Endodermal cell (in vitro differentiated cells): ENCODE measurements at places on chromosomes 5 and 9.

- DNase-seq: no peak
Measured at GRCh38 chr5:179727106-179727505, 5.5 kb upstream of the MAML1 start.

DNA sequence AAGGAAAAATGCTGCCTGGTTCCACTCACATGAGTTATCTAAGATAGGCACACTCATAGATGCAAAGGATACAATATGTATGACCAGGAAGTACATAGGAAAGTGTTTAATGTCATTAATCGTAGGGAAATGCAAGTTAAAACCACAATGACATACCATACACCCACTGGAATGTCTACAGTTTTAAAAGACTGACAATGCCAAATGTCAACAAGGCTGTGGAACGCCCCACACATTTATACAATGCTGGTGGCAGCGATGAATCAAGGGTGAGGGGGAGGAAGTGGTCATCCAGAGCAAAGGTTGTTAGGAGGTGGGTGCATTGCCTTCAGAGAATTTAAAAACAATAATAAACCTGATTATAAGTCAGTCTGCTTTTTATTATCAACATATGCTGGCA lies 437.8 kb downstream of the ARHGEF28 start:
- no peak for DNase-seq

DNA sequence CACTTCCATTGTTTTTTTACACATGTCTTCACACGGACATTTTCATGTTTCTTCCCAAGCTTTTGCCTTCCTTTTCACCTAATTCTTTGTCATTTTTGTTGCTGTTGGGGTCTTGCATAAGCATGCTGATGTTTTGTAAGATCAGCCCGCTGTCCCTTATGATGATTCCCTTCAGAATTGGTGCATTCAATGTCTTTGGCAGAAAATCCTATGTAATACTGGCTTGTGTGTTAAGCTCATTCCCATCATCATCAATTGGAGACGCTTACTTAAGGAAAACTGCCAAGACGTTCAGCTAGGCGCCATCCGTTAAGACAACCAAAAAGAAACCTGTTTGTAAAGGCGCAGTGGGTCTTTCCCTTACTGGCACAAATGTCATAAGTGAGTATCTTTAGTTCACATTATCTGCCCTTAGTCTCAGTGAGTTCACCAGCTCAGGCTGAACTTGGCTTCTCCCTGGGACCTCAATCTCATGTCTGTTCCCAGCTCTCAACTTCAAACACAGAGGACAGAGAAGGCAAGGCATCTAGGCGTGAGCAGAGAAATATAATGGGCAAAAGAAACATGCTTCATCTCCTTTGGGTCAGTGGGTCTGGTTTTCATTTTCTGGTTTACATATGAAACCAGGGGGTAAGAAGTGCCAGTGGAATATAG lies 97.9 kb downstream of the EFNA5 start:
- no peak for DNase-seq

DNA sequence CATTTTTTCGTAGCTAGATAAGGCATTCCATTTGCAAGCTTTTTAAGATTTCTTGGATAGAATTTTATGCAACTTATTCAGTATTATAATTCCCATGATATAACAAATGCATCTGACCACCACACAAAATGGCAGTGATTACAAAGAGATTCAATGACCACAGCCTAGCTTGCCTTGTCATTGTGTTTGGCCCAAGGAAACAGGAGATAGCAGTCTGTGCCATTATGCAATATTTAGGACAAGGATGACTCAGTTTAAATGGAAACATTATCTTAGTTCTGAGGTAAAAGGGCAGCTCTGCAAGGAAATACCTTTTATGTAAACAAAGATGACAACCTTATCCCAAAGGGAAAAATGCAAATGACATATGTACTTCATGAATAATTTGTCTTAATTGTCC lies 89.8 kb downstream of the NUDT12 start:
- DNase-seq: no peak
